ENCODE measurements at places on chromosomes 4 and X.
A peak's percentile ranks its signal among the peaks of the same experiment; 100 is the strongest.

- DNase-seq: no peak
Observed at GRCh38 chr4:41361794-41362526, 105.2 kb downstream of the UCHL1 start.

DNA sequence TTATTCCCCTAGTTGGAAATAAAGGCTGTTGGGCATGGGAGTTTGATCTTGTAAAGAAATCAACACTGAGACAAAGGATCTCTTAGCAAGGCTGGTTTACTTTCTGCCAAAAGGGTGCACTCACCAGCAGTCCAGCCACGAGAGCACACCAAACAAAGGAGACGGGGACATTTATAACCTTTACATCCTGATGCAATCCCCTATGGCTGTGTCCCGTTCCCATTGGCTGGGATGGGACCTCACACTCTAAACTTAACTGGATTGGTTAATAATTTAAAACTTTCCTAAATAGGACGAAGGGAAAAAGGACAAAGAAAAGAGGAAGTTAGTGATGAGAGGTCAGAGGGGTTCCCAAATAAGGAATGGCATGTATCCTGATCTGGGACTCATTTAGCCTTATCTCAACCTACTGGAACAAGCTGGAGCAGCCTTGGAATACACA lies 17.9 kb downstream of the METAP1 start:
- no peak for DNase-seq

- no peak for DNase-seq
Observed at GRCh38 chrX:148991502-148991901, 491.1 kb downstream of the AFF2 start.

DNA sequence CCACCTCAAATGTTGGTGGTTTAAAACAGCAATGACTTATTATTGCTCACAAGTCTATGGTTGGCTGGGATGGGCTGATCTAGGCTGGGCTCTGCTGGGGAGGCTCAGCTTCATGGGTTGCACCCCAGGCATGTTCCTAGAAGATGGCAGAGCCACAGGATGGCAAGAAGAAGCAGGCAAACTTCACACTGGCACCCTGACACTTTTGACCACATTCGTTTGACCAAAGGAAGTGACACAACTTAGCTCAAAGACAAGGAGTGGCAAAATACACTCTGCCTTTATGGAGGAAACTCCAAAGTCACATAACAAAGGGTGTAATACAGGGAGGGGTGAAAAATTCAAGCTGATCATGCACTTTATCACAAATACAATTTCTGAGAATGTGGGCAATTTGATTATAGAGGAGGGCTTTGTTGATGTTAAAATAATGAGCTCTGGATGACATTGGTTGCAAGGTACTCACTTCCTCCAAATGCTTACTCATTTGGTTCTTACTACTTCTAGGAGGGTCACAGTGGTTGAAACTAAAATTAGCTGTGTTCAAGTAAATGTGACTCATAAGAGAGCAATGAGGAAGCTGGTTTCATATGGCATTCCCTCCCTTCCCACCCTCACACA lies 249.2 kb upstream of the RPS6KA3 start:
- DNase-seq: peak; percentile 84

GRCh38 chrX:12370497-12370986 lies 232.3 kb downstream of the FRMPD4 start:
- DNase-seq: no peak

DNA sequence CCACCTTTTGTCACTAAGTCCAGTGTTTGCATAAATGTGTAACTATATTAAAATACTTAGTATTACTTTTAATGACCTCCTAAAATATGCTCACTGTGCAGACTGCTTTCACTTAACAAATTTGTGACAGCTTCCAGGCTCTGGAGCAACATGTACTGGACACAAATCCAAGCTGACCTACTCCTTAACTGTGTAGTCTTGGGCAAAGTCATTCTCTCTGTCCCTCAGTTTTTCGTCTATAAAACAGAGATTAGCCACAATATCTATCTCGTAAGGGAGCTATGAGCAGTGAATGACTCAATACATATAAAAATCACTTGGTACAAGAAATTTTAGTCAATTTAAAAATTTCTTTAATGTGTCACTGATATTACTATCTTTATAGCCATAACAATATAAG lies 20.4 kb upstream of the RAB40A start:
- DNase-seq: no peak

Measured in astrocyte of the cerebellum (primary cell).